CD4-positive, alpha-beta T cell treated with Interleukin-4 for 4 hours (primary cell): ENCODE measurements at places on chromosomes 16 and 17.
A peak's percentile ranks its signal among the peaks of the same experiment; 100 is the strongest.

- DNase-seq: no peak
These were observed 13.8 kb downstream of the AANAT start for GRCh38 chr17:76481071-76481655.

GRCh38 chr17:64117981-64118979 is 11.7 kb downstream of the ERN1 start:
- DNase-seq: no peak

DNA sequence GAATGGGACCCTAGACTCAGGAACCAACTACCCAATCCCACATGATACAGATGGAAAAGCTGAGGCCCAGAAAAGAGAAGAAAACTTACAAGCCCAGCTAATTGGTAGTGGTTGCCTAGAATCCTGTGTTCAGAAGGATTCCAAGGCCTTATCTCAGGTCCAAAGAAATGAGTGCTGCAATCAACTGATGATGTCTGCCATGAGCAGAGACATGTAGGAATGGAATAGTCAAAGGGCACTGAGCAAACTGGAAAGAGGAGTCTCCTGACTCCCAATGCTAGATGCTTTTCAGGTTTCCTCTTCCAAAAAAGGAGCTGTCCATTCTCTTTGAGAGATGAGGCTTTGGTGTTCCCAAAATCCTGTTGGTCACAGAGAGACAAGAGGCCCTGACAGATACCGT is 210.6 kb downstream of the ZNF423 start:
- no peak for DNase-seq

- no peak for DNase-seq
These were observed 125.2 kb upstream of the ZFHX3 start for GRCh38 chr16:73172973-73173709.

GRCh38 chr16:29736112-29736511 is 9.7 kb downstream of the C16orf54 start:
- no peak for DNase-seq

- no peak for DNase-seq
These were observed 64.2 kb upstream of the COX10 start for GRCh38 chr17:14004927-14005620.

DNA sequence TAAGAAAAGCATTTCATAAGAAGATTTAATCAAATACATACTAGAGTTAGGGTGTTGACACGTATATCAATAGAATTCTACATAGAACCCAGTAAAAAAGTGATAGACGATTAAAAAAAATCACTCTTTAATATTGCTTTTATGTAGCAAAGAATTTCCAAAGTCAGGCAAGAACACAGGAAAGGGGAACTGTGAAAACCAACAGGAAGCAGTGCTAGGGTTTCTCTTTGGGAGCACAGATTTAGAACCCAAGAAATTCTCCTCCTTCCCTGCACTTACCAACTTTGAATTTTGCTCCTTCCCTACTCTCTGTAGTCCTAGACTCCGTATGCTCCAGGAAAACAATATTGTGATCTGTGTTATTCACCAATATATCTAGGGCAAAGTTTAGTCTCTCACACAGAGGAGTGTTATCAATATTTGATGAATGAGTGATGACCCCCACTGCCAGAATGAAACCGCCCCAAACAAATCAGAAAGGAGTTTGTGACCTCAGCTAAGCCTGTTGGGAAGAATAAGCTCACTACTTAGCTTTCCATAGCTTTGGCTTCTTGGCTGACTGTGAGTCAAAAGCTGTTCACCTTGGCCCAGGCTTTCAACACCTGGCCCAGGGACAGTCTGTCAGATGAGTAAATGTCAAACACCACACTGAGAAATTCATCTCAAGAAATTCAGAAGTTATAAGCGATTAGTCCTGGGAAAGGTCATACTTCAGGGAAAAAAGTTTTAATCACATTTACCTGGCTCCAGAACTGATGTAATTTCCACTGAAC is 8.6 kb downstream of the RFWD3 start:
- no peak for DNase-seq

- DNase-seq: no peak
These were observed 47.8 kb upstream of the FBXO47 start for GRCh38 chr17:39014795-39015545.

GRCh38 chr17:18315562-18315922 is 449 bp downstream of the SMCR8 start:
- peak; percentile 27 for DNase-seq

DNA sequence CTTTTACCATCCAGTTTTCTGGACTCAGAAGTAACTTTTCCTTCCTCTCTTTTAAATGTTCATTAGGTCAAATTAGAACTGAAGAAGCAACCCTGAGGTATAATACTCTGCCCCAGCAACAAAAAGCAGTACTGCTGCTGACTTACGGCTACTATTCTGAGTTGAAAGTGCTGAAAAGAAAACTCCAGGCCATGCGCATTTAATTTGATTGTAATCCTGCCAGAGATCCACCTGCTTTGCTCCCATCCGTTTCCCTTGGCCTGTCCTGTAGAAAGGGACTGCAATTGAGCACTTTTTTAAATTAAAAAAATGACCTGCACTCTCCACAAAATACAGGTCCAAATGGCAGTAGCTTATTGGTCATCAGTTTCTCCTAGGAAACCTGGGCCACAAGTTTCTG is 61.6 kb downstream of the PITPNC1 start:
- DNase-seq: no peak

DNA sequence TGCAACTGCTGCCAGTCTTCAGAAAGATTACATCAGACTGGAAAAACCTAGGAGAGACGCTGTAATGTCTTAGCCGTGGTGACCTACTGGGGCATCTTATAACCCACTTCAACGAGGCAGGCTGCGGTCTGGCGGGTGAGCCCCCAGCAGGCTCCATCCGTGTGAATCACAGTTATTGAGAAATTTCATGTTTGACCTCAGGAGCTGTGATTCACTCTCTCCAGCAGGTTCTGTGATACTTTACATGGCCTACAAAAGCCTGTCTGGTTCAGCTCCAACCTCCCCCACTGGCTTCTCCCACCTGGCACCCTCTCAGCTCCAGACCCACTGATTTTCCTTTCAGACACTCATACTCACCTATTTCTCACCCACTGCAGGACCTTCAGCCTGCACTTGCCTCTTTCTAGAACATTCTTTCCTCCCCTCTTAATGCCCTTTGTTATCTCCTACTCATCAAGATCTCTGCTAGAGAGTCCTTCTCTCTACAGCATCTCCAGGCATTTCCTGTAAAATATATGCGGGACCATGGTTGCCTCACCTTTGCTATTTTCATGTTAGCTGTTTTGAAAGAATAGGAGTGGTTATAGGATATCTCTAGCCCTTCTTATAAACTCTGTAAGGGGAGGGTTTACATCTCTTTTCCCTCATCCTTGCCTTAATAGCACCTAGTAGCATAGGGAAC is 227.9 kb downstream of the MAF start:
- DNase-seq: peak; percentile 41

- DNase-seq: no peak
These were observed 80.7 kb upstream of the CES5A start for GRCh38 chr16:55955845-55956244.

GRCh38 chr16:35450648-35451047 is 1991.2 kb downstream of the TP53TG3F start:
- DNase-seq: no peak

DNA sequence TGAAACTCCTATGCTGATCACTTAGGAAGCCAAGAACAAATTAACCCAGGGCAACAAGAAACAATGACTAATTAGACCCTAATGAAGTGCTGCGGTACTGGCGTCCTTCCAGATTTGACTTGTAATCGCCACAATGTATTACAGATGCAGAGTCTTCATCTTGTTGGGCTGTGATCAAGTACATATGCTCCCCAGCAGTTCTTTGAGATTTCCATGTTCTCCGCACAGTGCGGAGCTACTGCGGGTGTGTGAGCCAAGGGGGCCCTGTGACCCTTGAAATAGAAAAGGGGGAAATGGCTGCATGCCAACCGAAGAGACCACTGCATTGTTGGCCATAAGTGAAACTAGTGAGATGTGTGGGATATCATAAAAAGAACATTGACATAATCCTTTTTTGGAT is 469.9 kb downstream of the MAF start:
- DNase-seq: no peak

DNA sequence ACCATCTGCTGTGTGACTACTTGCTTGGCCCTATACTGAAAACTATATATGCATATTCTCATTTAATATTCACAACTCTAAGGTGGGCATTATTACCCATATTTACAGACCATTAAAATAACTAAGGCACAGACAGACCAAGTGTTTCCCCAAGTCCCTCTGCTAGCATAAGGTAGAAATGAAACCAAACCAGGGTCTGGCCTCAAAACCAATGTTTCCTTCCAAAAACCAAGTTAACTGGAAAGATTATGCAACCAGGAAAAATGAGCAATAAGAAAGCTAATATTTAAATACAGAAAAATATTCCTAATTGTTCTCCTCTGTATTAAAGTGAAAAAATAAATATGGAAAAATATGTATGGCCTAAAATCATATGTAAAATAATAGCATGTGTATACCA is 50.1 kb downstream of the XPO6 start:
- DNase-seq: no peak

DNA sequence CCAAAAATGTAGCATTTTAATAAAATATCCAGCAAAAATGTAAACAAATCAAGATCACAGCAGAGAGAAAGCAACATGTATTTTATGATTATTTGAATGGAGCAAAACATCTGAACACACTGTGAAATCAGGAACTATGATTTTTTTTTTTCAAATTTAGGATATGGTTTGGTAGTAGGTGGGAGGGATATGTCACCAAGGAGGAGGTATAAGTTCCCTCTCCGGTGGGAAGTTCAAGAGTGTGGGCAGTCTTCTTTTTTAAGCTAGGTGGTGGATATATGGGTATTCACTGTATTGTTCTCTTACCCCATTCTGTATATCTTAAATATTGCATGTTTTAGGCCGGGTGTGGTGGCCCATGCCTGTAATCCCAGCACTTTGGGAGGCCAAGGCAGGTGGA is 10.2 kb downstream of the CDR2 start:
- DNase-seq: no peak

DNA sequence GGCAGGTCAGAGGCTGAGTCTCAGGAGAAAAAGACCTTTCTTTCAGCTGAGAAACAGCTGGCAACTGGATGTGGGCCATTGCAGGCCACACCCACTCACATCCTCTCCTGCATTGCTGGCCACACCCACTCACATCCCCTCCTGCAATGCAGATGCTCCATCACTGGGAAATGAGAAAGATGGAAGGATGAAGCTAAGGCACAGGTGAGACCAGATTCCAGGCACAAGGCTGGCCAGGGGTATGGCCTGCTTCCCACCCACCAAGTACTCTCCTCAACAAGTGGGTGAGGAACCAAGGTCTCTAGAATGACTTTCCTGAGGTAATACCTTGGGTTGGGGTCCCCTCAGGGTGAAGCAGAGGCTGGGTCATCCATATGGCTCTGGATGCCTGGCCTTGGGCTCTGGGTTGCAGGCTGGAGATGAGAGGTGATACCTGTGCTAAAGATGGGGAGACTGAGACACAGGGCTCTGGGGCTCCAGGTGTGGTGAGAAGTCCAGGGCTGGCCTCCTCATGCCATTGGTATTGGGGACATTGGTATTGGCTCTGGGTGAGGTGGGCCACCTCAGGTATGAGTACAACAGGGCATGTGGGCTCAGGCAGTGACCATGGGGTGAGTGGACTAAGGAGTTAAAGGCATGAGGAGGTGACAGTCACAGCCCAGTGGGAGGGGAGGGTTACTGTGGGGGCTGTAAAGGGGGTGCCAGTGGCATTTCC is 1726.8 kb downstream of the TP53TG3F start:
- no peak for DNase-seq

DNA sequence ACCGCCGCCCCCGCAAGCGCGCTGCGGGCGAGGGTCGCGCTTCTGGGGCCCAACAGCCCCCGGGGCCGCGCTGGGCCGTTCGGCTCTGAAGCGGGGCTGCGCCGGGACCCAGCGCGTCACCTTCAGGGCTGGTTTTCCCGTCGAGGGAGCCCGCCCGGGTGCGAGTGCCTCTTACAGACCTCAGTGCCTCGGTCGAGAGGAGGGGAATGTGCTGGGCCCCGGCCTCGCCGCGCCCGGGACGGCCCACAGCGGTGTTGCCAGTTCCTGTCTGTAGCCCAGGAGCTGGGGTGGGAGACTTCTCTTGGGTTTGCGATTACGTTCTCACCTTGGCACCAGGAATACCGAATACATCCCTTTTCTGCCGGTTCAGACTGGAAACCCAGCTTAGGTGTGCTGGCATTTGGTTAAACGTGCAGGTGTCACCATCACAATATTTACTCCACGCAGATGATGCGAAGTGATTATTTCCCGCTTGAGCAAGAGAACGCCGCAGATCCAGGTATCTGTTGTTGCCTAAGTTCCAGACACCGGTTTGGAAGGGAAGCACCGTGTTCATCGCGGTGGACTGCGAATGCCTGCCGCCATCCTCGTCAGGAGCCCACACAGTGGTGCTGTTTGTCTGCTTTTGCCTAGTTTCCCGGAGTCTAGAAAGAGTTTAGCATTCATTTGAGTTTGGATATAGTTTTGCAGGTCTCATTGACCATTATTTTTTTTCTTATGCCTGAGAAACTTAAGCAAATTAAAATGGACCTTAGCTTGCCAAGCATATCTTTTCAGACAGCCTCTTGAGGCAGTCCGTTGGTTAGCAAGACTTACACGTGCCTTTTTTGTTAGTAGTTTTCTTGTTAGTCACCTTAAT is 914 bp downstream of the MAP1LC3B start:
- no peak for DNase-seq

DNA sequence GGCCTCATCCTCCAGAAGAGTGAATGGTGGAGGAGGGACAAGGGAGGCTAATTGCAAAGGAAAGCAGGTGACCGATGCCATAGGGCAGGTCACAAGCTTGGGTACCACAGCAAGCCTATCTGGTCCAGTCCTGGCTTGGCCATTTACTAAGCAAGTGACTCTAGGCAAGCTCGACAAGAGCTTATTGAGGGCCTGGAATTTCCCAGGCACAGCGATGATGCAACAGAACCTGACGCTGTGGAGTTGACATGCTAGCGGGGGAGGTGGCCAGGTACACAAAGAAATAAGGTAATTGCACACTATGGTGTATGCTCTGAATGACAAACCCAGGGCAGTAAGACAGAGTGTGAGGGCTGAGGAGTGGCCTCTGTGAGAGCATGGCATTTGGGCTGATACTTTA is 98.5 kb downstream of the PGS1 start:
- no peak for DNase-seq

DNA sequence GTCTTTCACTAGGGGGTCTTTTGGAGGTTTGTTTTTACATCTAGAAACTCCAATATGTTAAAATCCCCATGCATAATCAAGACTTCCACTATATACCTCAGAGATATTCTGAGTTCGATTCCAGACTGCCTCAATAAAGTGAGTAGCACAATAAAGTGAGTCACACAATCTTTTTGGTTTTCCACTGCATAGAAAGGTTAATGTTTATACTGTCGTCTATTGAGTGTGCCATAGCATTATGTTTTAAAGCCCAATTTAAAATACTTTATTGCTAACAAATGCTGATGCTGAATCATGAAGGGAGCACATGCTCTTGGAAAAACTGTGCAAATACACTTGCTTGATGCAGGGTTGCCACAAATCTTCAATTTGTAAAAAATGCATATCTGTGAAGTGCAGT is 227.5 kb upstream of the ZFHX3 start:
- no peak for DNase-seq
